ENCODE measurements at places on chromosomes 3 and 15. TPM values are rescaled to one million over a fixed set of nuclear protein-coding genes. Genes with fewer than 3 reads are reported as not detected.

Gene MKRN2
- total RNA-seq: 24.6 TPM

Gene IREB2
- total RNA-seq: 79.0 TPM

Gene ZDHHC19
- total RNA-seq: not detected

Gene SIDT1
- 44.1 TPM for total RNA-seq

Gene GOLGA8H
- total RNA-seq: 0.55 TPM

Gene RFX7
- total RNA-seq: 19.5 TPM

Gene SOX14
- total RNA-seq: not detected

Gene CADPS
- not detected for total RNA-seq

Gene CDHR4
- not detected for total RNA-seq

Gene ASB7
- 18.9 TPM for total RNA-seq

Gene NR2E3
- total RNA-seq: not detected

Gene FAM81A
- not detected for total RNA-seq

Gene PP2D1
- not detected for total RNA-seq

Gene EIF4A2
- total RNA-seq: 399 TPM

Gene NBEAL2
- 121 TPM for total RNA-seq

Gene PFKFB4
- total RNA-seq: 11.1 TPM

Gene TRPM1
- not detected for total RNA-seq

Gene RTP1
- not detected for total RNA-seq

Gene PRKCD
- 34.9 TPM for total RNA-seq

Gene SEMA3F
- total RNA-seq: 0.12 TPM

Gene CHDH
- total RNA-seq: 0.39 TPM

Gene CYP8B1
- 0.14 TPM for total RNA-seq

Gene CCDC12
- 89.8 TPM for total RNA-seq

Gene CILP
- 0.08 TPM for total RNA-seq

Gene KBTBD13
- total RNA-seq: not detected

Gene ITPKA
- total RNA-seq: not detected

Gene CCR3
- 4.3 TPM for total RNA-seq

Gene VEPH1
- not detected for total RNA-seq

Gene CHRNA3
- not detected for total RNA-seq

Gene CPNE4
- not detected for total RNA-seq

Gene SAXO2
- 1.3 TPM for total RNA-seq

Gene IL5RA
- total RNA-seq: 5.0 TPM

Gene PLA2G4D
- total RNA-seq: not detected

Gene GOLGA8B
- 234 TPM for total RNA-seq

Gene VPS33B
- total RNA-seq: 23.6 TPM

Gene DHX36
- 83.0 TPM for total RNA-seq

Gene CXCR6
- 5.3 TPM for total RNA-seq

Gene CRYGS
- 5.7 TPM for total RNA-seq

Gene PARP15
- 72.9 TPM for total RNA-seq

Gene COL6A5
- not detected for total RNA-seq

Gene ZNF770
- 45.6 TPM for total RNA-seq

Gene JAGN1
- 42.8 TPM for total RNA-seq

Gene RAB43
- 50.7 TPM for total RNA-seq

Gene COLQ
- total RNA-seq: 31.8 TPM

Gene PLCH1
- 0.24 TPM for total RNA-seq

Gene EOGT
- total RNA-seq: 12.0 TPM

Gene GOLGA8R
- total RNA-seq: 53.4 TPM

All from natural killer cell treated with Interleukin-12 subunit alpha and Interleukin-12 subunit beta and Interleukin-15 and Interleukin-18, amount 100 ng/mL, for 72 hours (primary cell).